ENCODE measurements at places on chromosomes 11 and 22.
A peak's percentile ranks its signal among the peaks of the same experiment; 100 is the strongest.

DNA sequence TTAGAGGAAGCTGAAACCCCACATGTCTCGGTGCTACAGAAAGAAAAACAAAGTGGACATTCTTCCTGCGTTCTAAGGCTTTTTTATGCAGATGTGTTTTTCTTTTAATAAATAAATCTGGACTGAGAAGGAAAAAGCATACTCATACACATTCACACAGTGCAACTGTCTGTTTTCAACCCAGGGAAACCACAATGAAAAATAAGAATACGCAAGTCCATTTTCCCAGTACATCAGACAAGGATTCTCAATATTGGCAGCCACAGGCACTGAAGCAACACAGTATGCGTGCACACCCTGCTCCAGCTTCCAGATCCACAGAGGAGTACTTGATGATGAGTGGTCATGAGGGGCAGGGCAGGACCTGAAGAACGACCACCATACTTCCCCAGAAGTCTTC is 86.9 kb downstream of the ETS1 start:
- DNase-seq = no peak

GRCh38 chr11:2138431-2139122 is 612 bp downstream of the IGF2 start:
- DNase-seq = no peak

- DNase-seq = no peak
Observed at GRCh38 chr11:44140372-44140771, 44.9 kb downstream of the EXT2 start.

DNA sequence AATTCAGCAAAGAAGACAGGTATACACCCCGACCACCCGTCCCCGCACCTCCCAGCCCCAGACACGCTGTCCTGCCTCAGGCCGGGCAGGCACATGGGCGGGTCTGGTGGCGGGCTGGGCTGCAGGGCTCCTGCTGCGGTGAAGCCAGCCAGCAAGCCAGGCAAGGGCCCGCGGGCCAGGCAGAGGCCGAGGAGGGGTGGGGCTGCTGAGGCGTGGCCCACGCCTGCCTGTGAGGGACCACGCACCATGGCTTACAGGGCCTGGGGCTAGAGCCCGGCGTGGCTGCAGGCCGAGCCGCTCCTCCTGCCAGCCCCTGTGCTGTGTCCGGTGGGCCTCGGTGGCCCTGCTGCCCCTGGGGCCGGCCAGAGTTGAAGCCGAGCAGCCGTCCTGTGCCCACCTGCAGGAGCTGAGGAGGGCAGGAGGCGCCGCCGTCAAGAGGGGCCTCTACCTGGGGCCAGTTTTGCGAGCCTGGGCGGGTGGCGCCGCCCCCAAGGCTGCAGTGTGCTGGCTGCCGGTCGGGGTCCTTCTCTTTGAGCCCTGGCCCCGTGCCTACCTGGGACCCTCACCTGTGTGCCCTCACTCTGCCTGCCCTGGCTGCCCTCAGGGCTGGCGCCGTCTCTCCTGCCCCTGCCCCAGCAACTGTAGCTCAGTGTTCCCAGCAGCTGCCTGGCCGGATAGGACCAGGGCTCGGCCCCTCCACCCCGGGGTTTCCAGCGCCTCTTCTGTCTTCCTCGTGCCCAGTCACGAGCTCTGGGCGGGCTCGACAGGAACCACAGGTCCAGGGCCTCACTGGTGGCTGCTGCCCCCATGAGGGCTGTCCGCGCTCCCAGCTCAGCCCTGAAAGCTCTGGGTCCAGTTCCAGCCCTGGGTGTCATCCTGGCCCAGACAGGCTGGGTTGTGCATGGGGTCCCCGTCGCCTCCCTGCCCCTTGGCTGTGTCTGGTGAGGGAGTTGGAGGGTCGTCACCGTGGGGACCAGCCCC is 38.4 kb downstream of the MOB2 start:
- no peak for DNase-seq

- DNase-seq = no peak
Observed at GRCh38 chr22:27748751-27749191, 52.8 kb downstream of the MN1 start.

DNA sequence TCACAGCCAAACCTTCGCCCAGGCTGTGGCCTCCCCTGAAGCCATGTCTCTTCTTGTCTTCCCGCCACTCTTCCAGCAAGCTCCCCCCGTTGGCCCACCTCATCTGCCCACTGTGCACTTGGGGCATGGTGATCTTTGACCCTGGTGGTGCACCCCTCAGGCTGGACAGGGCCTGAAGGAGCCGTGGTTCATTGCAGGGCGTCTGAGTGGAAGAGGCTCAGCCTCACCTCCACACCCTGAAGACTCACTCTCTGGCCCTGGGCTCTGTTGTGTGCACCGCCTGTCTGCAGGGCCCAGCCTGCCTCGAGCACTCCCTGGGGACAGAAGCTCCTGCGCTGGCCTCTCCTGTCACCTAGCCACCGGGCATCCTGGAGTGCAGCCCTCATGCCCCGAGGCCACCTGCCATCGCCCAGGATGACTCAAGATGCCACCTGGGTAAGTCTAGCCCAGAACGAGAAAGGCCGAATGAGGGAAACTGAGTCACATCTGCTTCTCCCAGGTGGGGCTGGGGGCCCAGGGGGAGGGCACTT is 40.8 kb upstream of the PPARA start:
- no peak for DNase-seq

- peak; percentile 79 for DNase-seq
Observed at GRCh38 chr11:119369132-119369925, 12.2 kb downstream of the USP2 start.

All from NCI-H524 (cell line).